ENCODE measurements at places on chromosomes 5 and 9. TPM values are rescaled to one million over a fixed set of nuclear protein-coding genes. Genes with fewer than 3 reads are reported as not detected.

GRCh38 chr5:171149333-171149732, 159.7 kb upstream of the TLX3 start:
- no peak for DNase-seq

GRCh38 chr5:1918488-1919208, 35.9 kb upstream of the IRX4 start:
- DNase-seq = no peak

DNA sequence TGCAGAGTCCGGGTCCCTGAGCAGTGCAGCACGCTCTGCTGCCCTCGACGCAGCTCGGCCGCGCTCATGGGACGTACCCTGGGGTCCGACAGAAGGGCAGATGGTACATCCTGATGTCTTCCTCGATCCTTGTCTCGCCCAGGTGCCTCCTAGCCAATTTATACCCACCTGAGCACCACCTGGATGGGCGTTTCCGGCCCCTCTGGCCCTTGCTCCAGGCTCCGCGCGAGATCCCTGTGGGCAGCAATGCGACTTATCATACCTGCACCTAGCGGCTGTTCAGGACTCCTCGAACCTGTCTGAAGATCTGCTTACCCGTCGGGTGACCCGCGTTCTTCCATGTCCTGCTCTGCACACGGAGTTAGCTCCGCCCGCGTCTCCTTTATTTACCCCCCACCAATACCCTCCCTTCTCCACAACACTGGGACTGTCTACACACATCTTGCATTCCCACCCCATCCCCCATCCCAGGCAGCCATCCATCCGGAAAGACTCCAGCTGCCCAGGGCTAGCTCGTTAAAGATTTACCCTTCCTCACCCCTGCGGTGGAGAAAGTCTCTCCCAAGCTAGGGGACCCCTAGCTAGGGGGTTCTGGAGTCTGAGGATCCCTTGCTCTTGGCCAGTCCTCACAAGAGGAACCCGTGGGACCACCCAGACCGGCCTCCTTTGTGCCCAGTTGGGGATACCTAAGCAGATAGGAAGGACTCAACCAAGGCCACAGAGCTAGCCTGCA, at the start of gene KIF12:
Gene KIF12 (minus strand): TSS at position 357 of the 733 bp plus-strand sequence. CDS start 16 bp downstream, at position 341.
- no peak for DNase-seq

- DNase-seq = no peak
Observed at GRCh38 chr5:74355041-74355824, 285.3 kb downstream of the ENC1 start.

The ARL14EPL gene
- total RNA-seq = not detected

The IL9 gene
- not detected for total RNA-seq

Data from esophagus muscularis mucosa (tissue), 4 donors.